AG10803 (cell line): ENCODE measurements at places on chromosomes 13 and 19.

DNA sequence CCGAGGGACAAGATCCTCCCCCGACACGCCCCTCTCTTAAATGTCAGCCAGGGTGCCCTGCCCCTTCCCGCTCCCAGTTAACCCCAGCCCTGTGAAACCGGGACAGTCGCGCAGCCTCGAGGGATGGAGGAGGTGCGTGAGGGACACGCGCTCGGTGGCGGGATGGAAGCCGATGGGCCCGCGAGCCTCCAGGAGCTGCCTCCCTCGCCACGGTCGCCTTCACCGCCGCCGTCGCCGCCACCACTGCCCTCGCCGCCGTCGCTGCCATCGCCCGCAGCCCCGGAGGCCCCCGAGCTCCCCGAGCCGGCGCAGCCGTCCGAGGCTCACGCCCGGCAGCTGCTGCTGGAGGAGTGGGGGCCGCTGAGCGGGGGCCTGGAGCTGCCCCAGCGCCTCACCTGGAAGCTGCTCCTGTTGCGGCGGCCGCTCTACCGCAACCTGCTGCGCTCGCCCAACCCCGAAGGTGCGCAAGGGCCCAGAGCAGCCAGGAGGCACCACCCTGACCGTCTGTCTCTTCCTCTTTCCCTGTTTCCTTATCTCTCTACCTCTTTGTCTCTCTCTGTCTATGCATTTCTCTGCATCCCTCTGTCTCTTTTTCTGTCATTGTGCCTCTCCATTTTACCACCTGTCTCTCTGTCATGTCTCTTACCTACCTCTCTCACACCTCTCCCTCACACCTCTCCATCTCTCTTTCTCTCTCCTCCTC lies at the start of gene NCCRP1:
TSS of gene NCCRP1 (plus strand) at position 105 of the 703 bp plus-strand sequence. CDS start at position 124, 19 bp downstream.
- DNase-seq: no peak

DNA sequence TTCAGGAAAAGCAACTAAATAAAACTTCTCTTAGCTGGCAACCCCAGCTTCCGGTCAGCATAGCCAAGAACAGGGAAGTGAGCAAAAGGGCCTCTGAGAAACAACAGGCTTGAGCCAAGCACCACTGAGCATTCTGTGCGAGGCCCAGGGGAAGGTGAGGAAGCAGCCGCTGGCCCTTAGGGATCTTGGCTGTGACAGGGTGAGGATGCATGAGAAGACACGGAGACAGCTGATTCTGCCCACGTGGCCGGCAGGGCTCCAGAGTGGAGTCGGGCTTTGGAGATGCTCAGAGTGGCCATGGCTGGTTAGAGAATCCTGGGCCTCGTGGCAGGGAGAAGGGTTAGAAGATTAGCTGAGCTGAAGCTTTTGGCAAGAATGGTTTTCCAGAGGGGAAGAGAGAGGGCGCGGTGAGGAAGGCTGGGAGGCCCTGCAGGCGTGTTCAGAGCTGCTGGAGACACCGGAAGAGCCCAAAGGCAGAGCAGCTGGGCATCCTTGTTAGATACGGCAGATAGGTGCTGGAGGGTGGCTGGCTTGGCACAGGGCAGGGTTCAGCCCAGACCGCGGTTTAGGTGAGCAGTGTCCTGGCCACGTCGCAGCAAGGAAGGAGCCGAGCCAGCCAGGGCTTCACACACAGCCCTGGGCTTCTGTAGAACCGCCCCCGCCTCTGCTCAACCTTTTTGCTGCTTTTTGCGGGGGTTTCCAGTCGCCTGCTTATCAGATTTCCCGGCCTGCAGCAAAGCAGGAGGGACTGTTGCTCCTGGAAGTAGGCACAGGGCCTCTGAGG lies 17.3 kb downstream of the UPF1 start:
- DNase-seq: peak; percentile 85

DNA sequence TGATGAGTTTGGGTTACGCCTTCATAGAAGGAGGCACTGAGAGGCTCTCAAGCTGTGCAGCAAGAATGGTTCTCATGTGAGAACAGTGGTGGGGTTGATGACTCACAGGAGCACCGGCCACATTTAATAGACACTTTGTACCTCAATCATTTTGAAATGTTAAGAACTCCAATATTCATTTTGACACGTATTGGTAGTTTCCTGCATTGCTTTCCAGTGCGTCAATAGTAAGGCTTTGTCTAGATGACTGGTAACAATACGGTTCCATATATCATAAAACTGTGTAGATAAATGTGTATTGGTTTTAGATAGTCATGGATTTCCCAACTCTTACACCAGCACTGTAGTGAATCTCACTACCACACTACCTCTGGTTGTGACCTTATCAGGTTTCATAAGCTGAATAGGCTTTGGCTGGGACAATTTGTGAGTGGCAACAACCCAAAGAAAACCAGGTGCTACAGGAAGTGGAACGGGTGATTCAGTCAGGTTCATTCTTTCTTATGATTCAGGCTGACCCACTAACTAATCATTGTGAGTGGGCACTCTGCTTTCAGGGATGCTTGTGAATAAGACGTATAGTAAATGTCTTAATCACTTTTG lies 362.6 kb downstream of the KLF5 start:
- no peak for DNase-seq

DNA sequence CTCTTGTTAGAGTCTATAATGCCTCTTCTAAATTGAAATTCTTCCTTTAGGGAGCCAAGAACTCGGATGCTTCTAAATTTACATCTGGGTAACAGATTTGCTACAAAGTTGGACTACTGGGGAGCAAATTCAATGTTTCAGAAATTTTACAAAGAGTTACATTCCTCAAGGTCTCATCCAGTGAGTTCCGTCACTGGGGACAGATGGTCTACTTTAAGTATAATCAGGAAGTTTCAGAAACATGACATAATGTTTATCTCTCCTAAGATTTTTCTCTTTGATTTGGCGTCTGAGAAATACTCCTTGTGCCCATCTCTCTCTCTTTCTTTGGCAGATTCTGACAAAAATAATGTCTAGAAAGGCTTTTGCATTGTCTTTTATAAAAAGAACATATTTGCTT lies 81.5 kb upstream of the MBNL2 start:
- DNase-seq: peak; percentile 58

DNA sequence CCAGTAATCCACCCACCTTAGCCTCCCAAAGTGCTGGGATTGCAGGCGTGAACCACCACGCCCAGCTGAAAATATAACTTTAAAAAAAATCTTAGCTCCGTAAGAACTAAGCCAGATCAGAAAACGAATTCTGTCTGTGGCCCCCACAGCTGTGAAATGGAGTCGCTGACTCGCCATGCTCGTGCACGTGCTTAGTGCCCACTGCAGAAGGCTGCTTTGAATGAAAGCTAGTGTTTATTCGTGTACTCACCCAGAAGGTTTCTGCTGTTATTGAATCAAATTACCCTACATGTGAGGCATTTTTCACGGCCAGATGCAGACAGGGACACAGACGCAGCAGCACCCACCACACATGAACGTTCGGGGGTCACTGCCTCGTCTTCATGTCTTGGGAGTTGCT lies 61.7 kb upstream of the F7 start:
- no peak for DNase-seq

- DNase-seq: peak; percentile 8
Measured at GRCh38 chr13:98685146-98685545, 67.3 kb downstream of the SLC15A1 start.

DNA sequence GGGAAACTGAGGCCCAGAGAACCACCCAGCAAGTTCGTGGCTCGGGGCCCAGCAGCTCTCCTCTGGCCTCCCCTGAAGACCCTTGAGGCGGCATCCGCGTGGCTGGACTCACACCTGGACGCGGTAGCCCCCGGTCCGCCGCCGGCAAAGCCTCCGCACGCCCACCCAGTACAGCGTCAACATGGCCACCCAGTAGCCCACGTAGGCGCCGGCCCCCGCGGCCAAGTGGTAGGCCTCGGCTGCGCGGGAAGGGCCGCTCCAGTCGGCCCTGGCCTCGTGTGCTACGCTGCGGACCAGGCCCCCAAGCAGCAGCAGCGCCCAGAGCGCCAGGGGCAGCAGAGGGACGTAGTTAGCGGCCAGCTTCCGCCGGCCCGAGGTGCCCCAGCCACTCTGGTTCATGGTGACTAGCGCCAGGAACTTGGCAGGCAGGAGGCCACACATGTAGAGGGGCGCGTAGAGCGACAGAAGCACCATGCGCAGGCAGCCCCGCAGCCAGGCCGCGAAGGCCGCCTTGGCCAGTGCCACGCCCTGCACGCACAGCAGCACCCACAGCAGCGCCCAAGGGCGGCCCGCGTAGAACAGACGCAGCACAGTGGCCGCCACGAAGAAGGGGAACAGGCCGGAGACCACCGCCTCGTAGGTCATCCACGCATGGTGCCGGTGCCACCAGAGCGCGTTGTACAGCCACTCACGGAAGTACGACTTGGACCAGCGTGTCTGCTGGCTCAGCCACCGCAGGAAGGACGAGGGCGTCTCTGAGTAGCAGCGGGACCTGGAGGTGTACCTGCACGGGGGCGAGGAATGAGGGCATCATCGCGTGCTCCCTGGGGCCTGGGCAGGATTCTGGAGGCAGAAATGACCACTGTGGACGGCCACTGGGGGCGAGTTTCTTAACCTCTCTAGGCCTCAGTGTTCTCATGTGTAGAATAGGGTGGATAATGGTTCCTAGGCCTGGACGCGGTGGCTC lies 10.2 kb downstream of the HAS1 start:
- no peak for DNase-seq

DNA sequence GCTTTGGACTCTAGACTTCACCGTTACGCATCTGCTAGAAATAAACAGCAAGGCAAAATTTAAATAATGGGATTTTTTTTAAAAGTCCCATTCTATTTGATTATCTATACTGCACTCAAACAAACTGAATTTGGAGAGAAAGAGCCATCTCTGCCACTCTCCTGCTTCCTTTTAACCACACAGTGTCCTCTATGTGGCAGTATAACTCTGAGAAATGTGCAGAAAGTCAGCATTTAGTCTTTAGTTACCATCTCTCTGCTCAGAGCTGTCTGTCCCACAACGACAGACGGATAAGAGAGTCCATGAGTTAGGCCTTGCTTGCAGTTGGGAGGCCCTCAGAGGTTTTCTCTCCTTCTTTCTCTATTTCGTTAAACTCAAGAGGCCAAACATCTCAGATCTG lies 21.2 kb downstream of the CCNA1 start:
- peak; percentile 17 for DNase-seq

- peak; percentile 4 for DNase-seq
Measured at GRCh38 chr13:20567881-20568528, 1.0 kb downstream of the IFT88 start.

- no peak for DNase-seq
Measured at GRCh38 chr13:30370146-30370545, 52.1 kb upstream of the UBE2L5 start.

DNA sequence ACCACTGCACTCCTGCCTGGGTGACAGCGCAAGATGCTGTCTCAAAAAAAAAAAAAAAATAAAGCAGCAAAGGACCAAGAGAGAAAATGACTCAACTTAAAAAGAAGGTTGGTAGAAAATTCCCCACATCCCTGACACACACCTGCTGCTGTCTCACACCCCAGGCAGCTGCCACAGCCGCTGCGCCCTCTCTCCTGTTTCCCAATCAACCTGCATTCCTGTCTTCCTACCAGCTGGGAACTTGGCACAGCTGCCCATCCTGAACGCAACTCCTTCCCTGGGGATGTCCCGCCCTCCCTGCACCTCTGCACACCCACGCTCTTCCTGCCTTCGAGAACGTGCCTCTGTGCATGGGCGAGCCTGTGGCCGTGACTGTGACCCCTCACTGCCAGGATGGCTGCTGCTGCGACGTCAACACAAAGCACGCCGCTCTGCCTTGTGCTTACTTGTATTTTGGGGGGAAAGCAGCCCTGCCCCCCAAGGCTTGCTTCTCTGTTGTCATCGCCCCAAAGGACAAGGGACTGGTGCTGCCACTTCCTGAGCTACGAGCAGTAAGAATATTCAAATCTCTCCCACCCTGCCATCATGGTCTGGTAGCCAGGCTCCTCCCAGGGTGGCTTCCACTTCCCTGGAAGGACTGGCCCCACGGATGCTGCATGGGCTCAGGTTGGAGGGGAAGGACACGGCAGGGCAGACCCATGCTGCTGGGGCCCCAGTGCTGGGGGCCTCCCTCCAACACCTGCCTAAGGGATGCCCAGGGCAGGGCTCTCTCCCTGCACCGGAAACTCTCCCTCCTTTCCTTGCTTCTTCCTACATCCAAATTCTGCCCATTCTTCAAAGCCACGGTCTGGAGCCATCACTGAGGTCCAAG lies 20.7 kb downstream of the SH3GL1 start:
- peak; percentile 48 for DNase-seq

GRCh38 chr13:90477216-90477615 lies 870.3 kb upstream of the MIR17HG start:
- no peak for DNase-seq

- no peak for DNase-seq
Measured at GRCh38 chr13:19622193-19622592, 11.3 kb upstream of the MPHOSPH8 start.

GRCh38 chr13:34931572-34931971 lies 10.5 kb upstream of the NBEA start:
- DNase-seq: peak; percentile 8

GRCh38 chr13:57128909-57129308 lies 11.8 kb upstream of the PRR20A start:
- no peak for DNase-seq

GRCh38 chr19:33405254-33405552 lies 31.7 kb downstream of the CEBPG start:
- no peak for DNase-seq
